G401 (cell line): ENCODE measurements at places on chromosomes 7 and 10.
A peak's percentile ranks its signal among the peaks of the same experiment; 100 is the strongest.

- no peak for DNase-seq
Observed at GRCh38 chr7:29844559-29844958, 38.3 kb downstream of the WIPF3 start.

DNA sequence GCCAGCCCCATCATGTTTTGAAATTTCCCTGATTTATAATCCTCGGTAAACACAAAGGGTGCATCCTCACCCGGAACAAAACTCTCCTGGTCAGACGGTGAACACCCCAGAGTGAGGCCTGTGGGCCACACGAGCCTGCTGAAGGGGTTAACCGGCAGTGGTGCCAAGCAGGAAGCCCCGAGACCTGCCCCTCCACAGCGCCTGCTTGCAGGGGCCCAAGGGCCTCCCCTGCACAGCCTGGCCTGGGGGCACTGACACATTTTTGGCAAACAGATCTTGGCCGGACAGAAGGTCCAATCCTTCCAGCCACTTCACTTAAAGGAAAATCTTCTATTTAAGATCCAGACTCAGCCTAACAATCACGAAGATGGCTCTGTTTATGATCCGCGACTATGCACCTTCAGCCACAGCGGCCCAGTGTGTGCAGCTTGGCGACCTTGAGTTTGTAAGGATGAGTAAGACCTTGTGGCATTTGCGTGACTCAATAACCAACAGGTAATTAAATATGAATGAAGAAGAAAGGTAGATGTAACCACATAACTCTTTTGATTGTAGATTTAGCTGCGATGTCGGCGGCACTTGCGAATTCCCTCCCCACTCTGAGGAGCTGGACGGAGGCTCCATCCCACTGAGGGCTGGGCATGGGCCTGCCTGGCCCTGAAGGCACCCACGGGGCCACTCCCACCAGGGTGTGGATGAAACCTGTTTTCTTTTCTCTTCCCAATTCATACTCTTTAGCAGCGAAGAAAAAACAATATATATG lies 328.2 kb downstream of the DNAJB6 start:
- no peak for DNase-seq

DNA sequence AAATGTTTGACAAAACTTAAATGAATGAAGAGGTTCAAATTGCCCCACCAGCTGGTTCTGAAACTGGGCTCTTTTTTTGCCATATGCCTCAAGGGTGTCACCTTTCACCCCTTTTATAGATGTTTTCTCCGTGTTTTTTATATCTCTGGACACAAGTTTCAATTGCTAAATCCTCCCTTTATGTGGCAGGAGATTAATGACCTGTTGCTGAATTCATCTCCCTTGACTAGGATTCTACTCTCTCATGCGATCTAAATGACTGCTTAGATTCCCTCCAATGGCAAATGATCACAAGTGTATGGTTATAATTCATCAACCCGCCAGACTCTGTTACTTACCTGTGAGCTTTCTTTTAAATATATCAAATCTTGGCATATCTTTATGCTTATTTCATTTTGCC lies 677.0 kb upstream of the POT1 start:
- no peak for DNase-seq

DNA sequence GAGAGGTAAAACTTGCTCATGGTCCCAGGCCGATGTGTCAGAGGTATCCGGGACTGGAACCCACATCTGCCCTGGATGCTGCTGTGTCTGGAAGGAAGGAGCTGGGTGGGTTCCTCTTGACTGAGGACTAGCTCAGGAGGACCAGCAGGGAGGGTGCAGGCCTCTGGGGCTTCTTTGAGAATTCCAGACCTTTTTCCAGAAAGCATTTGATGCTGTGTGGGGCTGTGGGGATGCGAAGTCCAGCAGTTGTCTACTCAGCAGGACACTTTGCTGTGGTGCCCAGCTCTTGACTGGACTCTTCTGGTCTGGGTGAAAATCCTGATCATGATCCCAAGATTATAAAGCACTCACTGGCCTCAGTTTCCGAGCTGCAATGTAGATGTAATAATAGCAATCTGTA lies 1.7 kb downstream of the RAMP3 start:
- DNase-seq, result no peak

DNA sequence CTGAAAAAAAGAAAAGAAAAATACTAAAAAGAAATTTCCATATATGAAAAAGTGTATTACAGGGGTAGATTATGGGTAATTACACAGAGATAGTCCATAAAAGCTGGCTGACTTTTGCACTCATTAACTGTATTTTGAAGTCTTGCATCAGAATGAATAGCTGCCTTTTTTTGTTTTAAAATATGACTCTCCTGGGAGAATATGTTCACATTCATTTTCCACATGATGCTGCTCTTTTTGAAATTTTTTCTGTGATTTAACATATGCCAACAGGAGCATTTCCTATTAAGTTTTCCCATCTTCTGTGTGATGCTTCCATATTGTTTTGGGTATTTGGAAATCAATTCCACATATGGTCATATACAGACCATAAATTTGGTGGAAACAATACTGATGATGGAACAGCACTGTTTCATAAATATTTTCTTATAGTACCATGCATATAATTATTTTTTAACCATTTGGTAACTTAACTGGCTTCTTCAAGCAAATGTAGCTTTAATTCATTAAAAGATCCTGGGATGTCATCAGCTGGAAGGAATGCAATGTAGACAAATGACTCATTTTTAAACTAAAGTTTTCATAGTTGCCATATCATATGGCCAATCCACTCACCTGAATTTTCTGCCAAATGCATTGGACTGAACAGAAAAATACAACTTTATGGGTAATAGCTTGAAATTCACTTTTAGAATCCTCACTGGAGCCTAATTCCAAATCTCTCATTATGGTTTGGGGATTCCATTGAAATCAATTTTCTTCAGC lies 313.9 kb upstream of the GLI3 start:
- DNase-seq, result no peak

GRCh38 chr7:94913391-94913790 lies 6.0 kb downstream of the PPP1R9A start:
- DNase-seq, result no peak

- peak; percentile 67 for DNase-seq
Observed at GRCh38 chr7:44325811-44326241, 432 bp upstream of the CAMK2B start.

- peak; percentile 69 for DNase-seq
Observed at GRCh38 chr7:28573059-28573553, 160.8 kb downstream of the CREB5 start.

DNA sequence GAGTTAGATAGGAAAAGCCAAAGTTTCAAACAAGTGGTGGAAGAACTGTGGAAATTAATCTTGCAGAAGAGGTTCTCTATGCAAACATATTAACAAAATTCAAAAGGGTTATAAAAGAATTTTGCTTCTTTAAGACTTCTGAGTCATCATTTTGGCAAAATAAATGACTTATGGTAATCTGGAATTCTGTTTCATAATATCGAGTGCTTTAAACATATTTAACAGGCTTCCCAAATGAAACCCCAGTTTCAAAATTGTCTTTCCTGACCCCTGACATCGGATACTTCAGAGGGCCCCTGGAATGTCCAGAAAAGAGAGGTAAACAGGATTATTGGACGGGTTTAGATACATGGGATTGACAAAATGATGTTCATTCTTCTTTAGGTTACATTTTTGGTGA lies 444.6 kb downstream of the HTR7 start:
- no peak for DNase-seq

GRCh38 chr7:32958046-32959025 lies 1.1 kb downstream of the FKBP9 start:
- DNase-seq, result no peak

GRCh38 chr7:98346515-98347069 lies 54.3 kb downstream of the BAIAP2L1 start:
- no peak for DNase-seq

GRCh38 chr10:68586606-68587305 lies 26.6 kb downstream of the TET1 start:
- no peak for DNase-seq

DNA sequence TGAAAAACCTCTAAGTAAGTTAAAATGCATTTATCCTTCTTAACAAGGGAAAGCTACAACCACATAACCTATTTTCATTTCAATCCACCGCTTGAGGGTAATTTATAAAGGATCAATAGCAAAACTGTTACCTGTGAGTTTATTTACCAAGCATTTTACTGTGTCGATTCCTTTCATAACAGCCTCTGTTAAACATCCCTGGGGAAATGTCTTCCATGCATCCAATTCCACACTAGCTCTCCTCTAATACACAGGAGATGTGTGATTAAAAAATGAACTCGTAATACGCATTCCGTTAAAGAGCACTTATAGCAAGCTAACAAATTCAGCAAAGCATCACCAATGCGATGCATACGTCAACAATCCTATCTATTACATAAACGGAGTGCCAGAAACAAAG lies 185.7 kb downstream of the SFMBT2 start:
- no peak for DNase-seq

DNA sequence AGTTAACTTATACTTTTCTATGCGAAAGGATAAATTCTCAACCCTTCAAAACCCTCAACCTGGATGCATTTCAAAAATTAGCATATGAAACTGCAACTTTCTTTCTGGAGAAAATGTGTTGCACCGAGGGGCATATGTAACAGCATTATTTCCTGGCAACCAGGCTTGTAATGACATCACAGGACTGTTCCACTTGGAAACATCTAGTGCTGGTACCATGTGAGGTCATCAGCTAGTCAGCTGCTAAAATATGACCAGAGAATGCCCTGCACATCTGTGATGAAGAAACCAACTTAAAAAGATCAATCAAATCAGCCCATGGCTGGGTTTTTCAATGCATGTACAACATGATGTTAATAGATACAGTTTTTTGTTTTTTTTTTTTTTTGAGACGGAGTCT lies 40.0 kb downstream of the FGFR2 start:
- no peak for DNase-seq

DNA sequence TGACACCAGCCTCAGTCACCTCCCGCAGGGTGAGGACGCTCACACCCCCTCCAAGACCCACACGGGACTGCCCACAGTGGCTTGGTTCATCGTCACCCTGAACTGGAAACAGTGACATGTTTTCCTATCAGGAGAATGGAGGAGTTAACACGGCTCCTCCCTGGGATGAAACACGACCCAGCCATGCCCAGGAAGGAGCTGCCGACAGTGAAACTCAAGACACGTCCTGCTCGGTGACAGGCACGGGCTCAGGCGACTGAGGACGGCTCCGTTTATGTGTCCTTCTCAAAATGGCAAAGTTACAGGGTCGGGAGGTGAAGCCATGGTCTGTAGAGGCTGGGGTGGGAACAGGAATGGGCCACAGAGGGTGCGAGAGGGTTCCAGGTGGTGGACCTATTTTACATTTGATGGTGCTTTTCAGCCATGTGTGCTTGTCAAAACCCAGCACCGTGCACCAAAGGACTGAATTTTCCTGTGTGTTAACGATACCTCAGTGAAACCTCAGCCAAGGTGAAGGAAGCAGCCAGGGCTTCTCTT lies 272.4 kb downstream of the ADARB2 start:
- no peak for DNase-seq

DNA sequence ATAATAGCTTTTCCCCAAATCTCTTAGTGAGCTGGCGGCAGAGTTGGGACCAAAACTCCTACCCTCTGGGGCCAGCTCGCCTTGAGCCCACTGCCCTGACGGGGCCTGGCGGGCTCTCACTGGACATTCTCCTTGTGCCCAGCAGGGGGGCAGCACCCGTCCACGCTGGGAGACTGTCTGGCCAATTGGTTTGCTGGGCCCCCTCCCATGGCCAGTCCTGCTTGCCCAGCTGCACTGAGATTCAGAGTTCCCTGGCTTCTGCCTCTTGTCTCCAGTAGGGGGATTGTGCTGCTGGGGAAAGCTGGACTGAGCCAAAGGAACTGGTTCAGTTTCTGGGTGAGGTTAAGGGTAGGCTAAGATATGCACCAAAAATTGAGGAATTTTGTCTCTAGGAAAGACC lies 59.8 kb downstream of the RAMP3 start:
- no peak for DNase-seq

- DNase-seq, result no peak
Observed at GRCh38 chr7:100166317-100166940, 2.0 kb downstream of the GAL3ST4 start.

GRCh38 chr7:6260291-6261187 lies 11.9 kb downstream of the CYTH3 start:
- no peak for DNase-seq

DNA sequence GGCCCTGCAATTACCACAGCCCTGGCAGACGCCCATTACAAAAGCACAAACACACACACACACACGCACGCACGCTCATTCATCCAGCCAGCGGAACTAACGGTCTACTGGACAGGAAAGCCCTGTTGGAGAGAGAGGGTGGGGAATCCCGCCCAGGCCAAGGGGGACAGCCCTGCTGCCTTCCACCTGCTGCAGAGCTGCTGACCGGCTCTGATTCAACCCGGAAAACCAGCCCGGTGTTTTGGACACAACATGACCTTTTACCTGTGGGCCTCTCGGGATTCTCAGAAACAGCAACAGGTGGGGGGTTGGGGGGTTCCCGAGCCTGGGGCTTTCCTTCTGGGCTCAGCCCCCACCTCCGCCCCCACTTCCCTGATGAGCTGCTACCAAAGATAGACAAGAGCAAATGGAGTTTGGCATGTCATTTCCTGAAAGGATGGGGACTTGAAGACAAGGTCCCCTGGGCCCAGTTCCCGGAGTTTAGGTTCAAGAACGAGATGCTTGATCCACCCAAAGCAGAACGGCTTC lies 18.5 kb upstream of the SERPINE1 start:
- no peak for DNase-seq

- DNase-seq, result no peak
Observed at GRCh38 chr7:149097088-149097487, 6.6 kb upstream of the ZNF786 start.

DNA sequence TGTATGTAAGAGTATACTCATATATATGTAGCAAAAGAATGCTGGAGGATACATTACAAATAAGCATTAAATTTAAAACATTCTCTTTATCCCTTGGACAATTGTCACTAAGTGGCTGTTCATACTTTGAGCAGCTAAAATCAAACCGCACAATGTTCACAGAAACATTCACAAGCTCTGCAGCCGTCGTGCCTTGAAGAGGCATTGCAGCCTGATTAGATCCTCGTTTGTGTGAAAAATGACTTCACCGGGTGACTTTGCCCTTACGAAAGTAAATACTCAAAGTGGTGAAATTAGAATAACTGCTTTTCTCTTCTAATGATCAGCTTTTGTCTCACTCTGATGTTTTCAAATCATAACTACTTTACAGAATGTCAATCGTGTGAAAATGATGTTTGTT lies 319.0 kb downstream of the GFRA1 start:
- no peak for DNase-seq

GRCh38 chr10:12649012-12649584 lies 299.8 kb downstream of the CAMK1D start:
- no peak for DNase-seq

DNA sequence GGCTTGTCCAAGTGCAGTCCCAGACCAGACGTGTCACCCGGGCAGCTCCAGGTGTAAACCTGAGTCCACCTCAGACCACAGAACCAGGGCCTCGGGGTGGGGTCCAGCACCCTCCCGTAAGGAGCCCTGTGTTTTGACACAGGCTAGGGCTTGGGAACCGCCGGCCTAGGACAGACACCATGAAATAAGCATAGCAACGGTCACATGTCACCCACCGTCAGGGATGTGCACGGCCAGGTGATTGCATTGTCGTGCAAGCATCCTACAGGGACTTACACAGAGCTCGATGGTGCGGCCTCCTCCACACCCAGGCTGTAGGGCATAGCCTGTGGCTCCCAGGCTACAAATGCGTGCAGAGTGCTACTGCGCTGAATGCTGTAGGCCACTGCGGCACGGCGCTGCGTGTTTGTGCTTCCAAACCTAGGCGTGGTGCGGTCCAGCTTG lies 10.6 kb downstream of the ZFAND2A start:
- DNase-seq, result no peak

- DNase-seq, result no peak
Observed at GRCh38 chr7:1192171-1192676, 32.2 kb upstream of the ZFAND2A start.
